NCI-H1436 (cell line): ENCODE measurements at places on chromosomes 11 and 22.
A peak's percentile ranks its signal among the peaks of the same experiment; 100 is the strongest.

- DNase-seq = no peak
Measured at GRCh38 chr11:44624761-44625221, 59.3 kb downstream of the CD82 start.

DNA sequence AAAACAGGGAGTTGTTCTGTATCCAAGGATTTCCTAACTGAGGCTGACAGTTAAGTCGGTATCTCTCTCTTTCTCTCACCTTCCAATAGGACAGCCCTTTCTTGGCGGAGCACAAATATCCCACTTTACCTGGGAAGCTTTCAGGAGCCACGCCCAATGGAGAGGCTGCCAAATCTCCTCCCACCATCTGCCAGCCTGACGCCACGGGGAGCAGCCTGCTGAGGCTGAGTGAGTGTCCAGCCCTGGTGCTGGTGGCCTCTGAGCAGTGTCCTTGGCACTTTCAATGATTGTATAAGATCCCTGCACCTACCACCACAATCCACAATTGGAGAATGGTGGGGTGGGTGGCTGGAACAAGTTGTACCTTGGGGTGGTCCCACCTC, 33.7 kb downstream of the CYB5R2 start:
- DNase-seq = no peak

DNA sequence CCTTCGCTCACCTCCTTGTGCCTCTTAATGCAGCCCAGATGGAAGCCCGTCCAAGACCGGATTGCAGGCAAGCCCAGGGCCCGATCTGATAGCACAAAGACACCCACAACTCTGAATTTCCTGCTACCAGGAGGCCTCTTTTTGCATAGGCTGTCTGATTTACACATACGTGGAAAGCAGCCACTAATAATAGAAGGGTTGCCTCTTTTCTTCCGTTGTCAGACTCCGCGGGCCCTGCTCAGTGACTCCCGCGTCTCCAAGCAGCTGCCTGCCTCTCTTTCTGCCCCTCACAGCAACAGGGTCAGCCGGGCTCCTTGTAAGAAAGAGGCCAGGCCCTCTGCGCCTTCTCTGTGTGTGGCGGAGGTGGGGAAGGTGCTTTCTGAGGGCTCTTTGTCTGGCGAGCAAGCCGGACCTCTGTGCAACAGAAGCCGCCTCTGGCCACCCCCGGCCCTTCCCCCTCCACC, 26.7 kb downstream of the FLI1 start:
- DNase-seq = no peak

DNA sequence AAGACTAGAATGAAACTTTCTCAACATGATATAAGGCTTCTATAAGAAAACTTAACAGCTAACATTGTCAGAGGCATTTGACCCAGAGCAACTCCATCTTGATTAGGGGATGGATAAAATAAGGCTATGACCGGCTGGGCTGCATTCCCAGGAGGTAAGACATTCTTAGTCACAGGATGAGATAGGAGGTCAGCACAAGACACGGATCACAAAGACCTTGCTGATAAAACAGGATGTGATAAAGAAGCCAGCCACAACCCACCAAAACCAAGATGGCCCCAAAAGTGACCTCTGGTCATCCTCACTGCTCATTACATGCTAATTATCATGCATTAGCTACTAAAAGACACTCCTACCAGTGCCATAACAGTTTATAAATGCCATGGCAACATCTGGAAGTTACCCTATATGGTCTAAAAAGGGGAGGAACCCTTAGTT, 135.2 kb downstream of the TTC28 start:
- no peak for DNase-seq

DNA sequence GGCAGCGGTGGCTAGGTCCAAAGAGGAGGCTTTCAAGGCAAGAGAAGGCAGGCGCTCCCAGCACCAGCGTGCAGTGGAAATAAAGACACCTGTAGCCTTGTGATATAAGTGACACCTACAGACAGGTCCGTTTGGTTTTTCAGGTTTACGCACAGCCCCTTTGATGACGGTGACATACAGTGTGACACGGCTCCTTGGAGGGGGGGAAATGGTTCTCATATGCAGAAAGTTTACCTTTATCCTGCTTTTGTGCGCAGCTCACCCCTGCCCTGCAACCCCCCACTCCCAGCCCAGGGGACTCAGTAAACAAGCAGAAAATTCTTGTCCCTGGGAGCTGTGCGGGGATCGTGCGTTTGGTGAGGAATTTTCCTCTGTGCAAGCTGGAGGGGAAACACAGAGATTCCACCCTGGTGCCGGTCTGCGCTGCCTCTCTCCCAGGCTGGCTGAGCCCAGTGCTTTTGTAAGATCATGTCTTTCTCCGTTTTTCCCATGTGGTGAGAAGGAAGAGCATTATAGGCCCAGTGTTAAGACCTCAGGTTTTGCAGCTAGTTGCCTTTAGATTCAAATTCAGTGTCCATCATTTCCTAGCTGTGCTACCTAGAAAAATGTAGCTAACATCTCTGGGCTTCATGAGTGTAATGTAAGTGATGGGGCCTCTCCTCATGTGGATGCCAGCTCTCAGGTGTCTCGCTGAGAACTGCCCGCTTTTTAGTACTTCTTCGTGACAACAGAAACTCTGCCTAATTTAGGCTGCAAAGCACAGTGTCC, at the start of gene ELF5:
Gene ELF5 (minus strand): TSS at position 113 of the 768 bp plus-strand sequence. CDS start 8,045 bp downstream, outside the sequence.
- no peak for DNase-seq

- DNase-seq = peak; percentile 7
Measured at GRCh38 chr11:30990625-30991296, 378.8 kb downstream of the DCDC1 start.

GRCh38 chr11:126704096-126704495, 296.5 kb downstream of the KIRREL3 start:
- no peak for DNase-seq

GRCh38 chr11:60918251-60918938, 4.4 kb downstream of the TMEM109 start:
- DNase-seq = no peak

DNA sequence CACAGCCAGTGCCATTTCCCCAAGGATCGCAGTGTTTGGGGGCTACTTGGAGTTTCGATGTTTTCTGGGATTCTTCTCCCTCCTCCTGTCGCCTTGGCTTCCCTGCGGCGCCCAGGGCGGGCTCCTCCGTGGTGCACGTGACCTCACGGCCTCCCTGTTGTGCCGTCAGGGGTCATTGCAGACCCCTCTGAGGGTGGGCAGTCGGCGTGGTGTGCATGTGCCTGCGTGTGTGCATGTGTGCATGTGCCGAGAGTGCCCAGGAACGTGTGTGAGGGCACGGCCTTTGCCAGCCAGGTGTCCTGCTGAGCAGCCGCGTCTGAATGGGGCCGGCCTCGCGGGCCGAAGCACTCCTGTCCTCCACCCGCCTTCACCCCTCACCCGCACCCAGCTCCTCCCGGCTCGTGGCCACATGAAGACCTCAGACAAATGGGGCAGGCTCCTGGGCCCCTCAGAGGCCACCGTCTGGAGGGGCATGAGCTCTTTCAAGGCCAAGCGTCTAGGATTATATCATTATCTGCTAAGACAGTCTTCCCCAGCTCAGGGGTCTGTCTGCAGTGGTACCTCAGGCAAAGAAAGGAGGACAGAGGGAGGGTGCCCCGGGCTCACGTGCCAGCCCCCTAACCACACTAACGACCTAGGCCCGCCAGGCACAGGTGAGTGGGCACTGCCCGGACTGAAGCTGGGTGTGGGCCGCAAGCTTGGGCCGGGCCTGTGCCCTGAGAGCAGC, 9.4 kb upstream of the MRPL23 start:
- no peak for DNase-seq

- DNase-seq = no peak
Measured at GRCh38 chr11:2582351-2582945, 117.3 kb downstream of the KCNQ1OT1 start.

DNA sequence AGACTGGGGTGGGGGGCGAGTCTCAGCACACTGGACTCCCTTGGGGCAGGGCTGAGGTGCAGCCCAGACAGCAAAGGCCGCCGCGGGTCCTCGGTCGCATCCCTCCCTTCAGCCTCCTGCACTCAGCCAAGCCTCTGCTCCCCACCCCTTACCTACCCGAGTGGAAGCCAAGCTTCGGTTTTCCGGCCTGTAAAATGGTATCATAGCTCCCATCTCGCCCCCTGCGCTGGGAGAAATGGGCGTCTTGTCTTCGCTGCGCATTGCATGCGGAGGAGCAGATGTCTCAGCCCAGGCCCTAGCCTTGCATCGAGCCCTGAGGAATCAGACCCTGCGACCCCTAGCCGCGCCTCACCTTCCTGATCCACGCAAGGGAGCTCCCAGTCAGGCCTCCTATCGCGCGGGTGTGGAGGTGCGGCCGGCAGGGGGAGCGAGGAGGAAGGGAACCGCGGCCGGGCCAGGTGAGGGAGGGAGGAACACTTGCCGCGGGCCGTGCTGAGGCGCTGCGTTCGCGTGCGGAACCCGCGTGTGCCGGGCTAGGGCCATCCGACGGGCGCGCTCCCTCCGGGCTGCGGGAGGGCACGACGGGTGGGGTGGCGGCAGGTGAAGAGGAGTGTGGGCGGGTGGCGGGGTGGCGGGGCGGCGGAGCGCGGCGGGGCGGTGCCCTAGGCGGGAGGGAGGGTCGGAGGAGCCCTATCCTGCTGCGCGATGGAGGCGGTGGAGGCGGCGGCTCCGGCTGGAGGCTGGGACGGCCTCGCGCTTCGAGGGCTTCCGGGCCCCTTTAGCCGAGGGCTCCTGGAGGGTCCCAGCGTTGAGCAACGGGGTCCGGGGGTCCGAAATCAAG, 4.1 kb upstream of the TBX1 start:
- DNase-seq = peak; percentile 47

DNA sequence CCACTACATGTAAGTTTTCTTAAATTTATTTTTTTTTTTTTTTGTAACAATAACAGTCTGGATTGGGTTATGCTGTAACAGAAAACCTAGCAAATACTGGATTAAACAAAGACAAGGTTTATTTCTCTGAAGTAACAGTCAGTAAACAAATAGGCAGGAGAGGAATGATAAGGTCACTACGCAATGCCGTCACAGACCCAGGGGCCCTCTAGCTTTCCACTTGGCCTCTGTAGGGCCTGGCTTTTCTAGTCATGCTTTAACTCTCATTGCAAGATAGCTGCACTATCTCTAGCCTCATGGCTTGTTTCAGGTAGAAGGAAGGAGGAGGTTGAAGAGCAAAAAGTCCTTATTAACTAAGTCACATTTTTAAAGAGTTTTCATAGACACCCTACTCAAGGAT, 6.5 kb downstream of the OR10A6 start:
- DNase-seq = no peak

DNA sequence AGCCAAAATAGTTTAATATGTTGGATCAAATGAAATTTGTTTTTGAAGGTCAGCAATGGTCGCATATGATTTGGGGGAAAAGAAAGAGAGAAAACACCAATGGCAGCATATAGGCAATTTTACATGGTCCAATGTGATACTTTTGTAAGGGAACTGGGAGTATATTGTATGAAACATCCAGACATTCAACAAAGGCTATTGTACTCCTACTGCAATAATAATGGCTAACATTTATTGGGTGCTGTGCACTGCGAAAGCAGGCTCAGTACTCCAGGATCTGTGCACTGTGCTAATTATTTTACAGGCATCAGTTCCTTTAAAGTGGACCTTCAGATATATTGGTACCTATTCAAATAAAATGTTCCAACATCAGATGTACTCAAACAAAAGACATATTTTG, 5.9 kb upstream of the OR10V1 start:
- DNase-seq = no peak

DNA sequence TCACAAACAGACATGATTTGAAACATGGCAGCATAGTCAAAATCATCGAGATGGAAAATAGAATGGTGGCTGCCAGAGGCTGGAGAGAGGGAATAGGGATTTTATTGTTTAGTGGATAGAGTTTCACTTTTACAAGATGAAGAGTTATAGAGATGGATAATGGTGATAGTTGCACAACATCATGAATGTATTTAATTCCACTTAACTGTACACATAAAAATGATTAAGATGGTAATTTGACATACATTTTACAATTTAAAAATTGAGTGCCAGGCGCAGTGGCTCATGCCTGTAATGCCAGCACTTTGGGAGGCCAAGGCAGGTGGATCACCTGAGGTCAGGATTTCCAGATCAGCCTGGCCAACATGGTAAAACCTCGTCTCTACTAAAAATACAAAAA, 21.2 kb downstream of the TTC28 start:
- DNase-seq = no peak

DNA sequence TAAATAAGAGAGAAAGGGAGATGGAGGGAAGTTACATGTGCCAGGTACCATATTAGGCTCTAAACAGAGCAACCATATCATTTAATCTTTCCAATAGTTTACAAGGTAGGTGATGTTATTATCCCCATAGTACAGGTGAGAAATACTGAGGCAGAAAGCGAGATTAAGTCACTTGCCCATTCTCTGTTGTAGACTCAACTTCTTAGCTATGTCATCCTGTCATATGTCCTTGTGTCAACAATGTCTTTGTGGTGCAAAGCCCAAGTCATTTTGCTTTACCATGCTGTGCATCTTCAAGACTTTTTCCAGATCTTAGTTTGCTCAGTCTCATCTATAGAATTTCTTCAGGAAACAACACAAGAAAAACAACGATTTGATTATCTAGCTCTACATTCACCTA, 205.0 kb upstream of the E2F8 start:
- no peak for DNase-seq

GRCh38 chr11:92569726-92570125, 345.1 kb downstream of the FAT3 start:
- DNase-seq = no peak

GRCh38 chr22:39958949-39959639, 1.1 kb upstream of the TMA7B start:
- no peak for DNase-seq

DNA sequence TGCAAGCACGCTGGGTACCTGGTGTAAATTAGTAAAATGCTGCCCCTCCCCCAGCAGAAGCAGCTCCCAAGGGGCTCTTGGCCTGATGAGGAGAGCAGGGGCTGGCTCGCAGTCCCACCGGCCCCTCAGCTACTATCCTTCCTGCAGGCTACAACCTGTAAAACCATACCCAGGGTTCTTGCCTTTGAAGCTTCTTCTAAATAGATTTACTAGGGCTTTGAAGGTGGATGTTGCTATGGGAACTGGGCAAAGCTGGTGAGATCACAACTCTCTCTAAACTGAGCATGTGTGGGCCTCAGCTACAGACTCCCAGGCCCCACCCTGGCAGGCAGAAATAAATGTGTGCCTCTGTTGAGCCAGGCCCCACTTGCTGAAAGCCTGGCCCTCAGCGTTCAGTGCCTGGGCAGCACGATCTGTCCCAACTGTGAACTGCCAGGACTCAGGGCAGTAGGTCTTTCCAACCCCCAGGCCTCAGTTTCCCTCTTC, 18.5 kb downstream of the CD5 start:
- DNase-seq = no peak

- no peak for DNase-seq
Measured at GRCh38 chr11:123334925-123335324, 95.1 kb upstream of the GRAMD1B start.

DNA sequence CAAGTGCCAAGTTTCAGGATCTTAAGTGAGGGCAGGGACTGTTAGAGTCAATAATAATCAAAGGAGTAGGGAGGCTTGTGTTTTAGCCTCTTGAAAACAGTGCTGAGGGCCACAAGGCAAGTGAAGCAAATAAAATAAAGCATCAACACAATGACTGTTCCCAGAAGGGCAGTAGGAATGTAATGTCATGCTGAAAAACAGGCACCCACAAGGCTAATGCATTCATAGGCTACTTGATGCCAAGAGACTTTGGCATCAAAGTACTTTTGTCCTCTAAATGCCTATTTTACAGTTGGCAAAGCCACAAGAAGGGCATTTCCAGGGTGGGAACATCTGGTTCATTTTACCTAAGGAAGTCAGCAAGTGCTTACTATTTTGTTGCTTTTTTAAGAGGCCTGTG, 22.9 kb downstream of the RAB39A start:
- DNase-seq = no peak
